Left kidney (tissue), 8 donors: ENCODE measurements at places on chromosomes 12 and 14.

DNA sequence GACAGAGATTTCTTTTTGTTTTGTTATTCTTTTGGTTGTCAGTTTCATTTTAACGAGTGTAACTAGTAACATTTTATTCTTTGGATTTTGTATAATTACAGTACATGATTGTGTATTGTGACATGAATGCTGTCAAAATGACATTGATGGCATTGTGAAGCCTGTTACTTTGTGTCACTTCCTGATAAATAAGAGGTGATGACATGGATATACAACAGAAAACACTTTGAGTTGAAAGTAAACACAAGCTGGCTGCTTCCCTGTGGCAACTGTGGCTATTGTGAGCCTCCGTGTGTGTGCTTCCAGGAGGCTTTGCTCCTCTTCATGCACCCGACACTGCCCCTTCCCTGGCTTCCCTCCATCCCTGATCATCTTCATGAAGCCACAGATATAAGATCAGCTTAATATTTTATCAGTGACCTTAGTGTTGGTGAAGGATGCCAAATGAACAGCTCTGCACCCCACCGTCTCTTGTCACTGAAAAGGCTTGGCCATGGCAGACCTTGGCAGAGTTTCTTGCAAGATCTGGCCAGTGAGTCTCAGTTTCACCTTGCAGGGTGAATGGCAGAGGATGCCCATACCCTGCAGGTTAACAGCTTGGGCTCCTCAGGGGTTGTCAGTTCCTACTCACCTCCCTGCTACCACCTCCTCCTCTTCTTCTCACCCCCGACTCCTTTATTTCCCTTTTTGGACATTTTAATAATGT lies 191.9 kb downstream of the EPS8 start:
- DNase-seq, result no peak

GRCh38 chr12:64665514-64665913 lies 55.2 kb downstream of the RASSF3 start:
- DNase-seq, result no peak

DNA sequence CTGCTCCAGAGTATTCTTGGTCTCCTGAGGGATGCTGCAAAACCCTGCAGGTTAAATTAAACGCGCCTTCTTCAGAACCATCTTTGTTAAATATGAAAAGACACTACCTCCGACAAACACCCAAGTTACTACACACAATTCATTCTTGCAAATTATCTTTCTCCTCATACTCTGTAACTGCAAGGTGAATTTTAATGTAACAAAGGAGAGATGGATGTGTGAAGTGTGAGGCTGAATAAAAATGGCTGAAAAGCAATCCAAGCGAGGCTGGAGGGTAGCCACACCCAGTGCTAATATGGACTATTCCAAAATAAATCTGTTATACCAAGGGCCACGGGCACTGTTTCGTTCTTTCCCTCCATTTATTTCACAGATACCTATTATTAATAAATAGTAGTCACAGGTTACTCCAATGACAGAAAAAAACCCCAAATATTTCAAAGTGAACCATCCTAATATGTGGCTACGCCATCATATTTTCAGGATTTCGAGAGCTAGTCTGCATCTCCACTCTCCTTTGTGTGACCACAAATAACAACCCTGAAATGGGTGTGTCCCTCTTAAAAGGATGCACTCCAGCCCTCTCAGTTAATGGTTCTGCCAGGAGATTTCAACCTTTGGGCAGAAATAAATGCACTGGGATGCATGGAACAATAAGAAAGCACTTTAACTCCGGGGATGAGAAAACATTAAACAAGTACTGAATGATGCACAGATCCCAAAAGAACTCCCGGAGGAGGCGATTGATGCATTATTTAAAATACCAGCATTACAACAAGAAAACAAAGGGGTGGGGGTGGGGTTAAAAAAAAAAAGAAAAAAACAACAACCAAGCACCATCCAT lies 53.1 kb upstream of the CCDC175 start:
- no peak for DNase-seq

DNA sequence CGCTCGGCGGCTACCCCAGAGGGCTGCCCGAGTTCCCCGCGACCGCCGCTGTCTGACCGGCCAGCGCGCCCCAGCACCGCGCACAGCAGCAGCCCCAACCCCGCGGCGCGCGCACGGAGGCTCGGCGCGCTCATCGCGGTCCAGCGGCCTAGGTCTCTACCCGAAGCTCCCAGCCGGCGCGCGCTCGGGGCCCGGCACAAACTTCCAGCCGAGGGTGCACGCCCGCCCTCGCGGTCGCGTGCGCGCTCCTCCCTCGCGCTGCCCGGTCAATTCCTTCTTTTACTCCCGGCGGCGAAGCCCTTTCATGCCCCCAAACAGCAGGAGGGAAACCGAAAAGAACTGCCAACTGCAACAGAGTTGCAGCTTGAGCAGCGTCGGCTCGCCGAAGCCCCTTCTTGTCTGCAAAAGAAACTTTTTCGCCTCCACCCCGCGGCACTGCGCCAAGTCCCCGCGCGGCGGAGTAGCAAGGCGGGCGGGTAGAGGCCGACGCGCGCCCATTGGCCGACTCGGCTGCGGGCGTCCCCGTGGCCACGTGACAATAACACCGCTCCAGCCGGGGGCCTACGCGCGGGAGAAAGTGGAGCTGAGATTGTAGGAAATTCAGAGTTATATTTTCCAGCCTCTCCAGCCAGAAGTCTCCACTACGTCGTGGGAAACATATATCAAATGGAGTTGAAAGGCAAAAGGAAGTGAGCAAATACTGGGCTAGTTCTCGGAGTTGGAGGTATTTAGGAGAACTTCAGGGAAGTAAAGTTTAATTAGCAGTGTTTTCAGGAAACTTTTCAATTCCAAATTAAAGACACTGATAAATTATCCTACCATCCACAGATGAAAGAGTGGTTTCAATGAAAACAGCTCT lies at the start of gene LRIG3:
Gene LRIG3, minus strand, starts transcription at position 403 of the 859 bp plus-strand sequence. Its CDS starts 269 bp downstream, at position 134.
- DNase-seq, result peak; percentile 94

- no peak for DNase-seq
Measured at GRCh38 chr12:15691388-15691787, 97.8 kb downstream of the EPS8 start.

DNA sequence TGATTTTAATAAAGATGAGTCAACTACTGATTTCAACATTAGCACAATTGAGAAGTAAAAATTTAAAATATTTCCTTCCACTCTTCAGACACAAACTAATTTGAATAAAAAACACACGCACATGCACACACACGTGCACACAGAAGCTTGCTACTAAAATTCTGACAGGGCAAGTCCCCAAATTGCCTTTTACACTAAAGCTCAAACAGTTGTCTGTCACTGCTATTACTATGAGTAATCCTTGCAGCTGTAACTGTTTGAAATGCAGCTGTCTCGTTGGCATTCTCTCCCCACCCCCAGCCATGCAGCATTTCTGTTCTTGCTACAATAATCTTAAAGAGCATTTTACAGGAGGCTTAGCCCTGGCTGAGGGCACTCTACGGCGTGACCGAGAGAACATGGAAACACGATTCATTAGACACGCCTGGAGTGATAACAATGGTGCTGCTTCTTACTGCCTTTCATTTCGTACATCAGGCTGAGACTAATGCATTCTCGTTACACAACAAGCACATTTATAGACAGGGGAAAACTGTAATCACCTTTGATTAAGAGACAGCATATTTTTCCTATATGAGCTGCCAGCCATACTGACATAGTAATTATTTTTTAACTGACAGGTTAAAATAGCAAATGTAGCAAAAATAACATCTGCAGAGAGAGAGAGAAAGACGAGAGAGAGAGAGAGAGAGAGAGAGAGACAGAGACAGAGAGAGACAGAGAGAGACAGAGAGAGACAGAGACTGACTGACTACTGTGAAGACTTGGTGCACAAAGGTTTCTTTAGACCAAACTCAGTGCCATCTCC lies 153.8 kb downstream of the MED13L start:
- DNase-seq, result no peak

DNA sequence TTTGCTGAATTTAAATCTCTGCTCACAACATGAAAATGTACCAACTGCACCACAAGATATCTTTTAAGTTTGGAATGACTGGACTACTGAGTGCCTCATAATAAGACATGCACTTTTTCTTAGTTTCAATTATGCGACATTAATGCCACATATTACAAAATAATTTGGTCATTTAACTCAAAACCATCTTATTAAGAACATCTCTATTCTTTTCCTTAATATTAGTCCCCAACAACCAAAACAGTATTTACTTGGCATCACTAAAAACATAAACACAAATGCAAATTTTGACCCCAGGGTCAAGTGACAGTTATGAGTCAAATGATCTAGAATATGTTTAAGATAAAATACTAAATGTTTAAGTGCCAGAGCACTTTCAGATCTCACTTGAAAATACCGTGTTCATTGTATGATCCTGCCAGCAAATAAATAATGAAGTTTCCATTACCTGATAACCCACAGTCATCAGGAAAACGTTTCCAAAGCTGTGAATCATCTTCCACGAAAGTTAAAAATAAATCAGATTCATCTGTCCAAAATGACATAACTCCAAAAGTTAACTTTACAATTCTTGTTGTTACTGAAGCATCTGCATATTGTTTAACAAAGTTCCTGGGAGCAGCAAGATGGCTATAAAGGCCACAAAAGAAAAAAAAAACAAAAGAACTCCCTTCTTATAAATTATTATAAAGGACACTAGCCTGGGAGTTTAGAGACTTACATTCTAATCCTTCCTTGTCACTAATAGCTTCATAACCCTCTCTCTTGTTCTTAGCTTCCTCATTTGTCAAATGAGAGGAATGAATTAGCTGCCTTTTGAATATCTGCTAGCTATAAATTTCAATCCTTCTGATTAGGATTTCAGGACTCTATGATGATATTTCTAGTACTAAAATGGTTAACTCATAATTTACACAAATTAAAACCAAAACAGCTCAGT lies 30.5 kb upstream of the AP4S1 start:
- no peak for DNase-seq

- DNase-seq, result peak; percentile 68
Measured at GRCh38 chr12:75526655-75527511, 15.5 kb upstream of the KRR1 start.

DNA sequence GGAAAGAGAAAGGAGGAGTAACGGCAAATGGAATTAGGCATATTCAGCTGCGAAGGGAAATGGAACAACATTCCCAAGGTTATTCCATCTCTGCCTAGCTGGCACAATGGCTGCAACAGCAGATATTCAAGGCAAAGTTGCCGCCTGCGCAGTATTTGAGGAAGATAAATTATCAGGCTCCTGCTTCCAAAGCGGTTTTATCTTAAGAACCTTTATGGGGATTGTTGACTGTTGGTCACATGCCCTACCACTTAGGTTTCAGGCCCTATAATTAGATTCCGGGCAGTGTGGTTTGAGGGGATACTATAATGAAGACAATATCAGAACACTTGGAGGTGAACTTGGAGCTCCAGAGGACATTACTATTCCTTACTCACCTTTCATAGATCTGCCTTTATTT lies 99.7 kb downstream of the FGD4 start:
- DNase-seq, result no peak

GRCh38 chr14:105926373-105927095 lies 400.2 kb downstream of the TMEM121 start:
- DNase-seq, result no peak

DNA sequence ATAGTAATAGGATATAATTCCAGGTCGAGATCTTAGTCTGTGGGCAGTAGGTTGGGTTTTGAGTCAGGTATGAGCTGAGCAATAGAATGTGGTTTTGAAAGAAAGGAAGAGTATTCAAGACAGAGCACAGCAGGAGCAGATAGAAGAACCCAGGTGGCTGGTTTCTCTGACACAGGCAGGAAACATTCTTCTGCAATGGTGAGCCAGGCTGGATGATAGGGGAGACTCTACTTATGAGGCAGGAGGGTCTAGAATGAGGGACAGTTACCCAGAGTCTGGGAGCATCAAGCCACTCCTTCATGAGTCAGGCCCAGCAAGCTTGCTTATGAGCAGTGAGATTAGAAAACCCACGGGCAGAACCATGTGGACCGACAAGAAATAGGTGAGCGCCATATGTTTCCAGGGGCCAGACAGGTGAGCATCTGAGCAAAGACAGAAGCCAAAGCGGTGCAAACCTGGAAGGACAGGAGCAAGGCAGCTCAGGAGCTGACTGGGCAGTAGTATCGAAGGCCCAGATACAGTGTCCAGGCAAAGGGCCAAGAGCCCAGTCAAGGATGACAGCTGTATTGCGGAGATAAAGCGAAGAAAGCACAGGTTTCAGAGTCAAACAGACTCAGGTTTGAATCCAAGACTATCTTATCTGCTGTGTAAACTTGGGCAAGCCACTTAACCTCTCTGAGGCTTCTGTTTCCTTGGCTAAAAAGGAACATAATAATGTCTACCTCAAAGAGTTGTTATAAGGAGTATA lies 22.5 kb upstream of the PCNX1 start:
- DNase-seq, result no peak

DNA sequence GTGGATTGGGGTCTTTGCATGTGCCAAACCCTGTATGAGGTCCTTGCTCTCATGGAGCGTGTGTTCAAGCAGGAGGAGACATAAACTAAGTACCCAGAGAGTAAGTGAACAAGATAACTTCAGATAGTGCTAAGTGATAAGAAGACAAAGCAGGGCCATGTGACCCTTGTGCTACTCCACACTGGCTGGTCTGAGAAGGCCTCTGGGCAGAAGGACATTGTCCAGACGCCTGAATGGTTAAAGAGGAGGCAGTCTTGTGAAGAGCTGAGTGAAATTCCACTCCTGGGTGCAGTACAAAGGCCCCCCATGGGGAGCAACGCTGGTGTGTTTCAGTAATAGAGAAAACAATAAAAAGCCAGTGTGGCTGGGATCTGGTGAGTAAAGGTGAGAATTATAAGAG lies 93.3 kb upstream of the RIC8B start:
- no peak for DNase-seq

- DNase-seq, result no peak
Measured at GRCh38 chr12:121939186-121939585, 20.8 kb downstream of the CFAP251 start.

DNA sequence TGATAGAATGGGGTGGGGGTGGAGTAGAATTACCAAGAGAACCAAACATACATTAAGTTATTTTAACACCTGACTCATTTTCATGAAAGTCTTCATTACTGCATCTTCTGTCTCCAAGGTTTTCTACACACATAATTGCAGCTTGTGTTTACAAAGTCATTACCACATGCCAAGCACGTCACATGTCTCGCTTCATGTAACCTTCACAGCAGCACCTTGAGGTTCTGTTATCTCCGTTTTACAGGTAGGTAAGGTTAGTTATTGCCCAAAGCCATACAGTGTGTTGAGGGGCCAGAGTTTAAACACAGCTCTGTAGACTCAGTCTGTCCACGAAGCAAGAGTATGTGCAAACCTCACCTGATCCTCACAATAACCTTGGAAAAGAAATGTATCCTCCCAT lies 64.3 kb upstream of the RBM19 start:
- no peak for DNase-seq
